ENCODE measurements at places on chromosomes 13 and 19.

- DNase-seq = no peak
Measured at GRCh38 chr13:86909318-86909717, 761.9 kb upstream of the SLITRK5 start.

DNA sequence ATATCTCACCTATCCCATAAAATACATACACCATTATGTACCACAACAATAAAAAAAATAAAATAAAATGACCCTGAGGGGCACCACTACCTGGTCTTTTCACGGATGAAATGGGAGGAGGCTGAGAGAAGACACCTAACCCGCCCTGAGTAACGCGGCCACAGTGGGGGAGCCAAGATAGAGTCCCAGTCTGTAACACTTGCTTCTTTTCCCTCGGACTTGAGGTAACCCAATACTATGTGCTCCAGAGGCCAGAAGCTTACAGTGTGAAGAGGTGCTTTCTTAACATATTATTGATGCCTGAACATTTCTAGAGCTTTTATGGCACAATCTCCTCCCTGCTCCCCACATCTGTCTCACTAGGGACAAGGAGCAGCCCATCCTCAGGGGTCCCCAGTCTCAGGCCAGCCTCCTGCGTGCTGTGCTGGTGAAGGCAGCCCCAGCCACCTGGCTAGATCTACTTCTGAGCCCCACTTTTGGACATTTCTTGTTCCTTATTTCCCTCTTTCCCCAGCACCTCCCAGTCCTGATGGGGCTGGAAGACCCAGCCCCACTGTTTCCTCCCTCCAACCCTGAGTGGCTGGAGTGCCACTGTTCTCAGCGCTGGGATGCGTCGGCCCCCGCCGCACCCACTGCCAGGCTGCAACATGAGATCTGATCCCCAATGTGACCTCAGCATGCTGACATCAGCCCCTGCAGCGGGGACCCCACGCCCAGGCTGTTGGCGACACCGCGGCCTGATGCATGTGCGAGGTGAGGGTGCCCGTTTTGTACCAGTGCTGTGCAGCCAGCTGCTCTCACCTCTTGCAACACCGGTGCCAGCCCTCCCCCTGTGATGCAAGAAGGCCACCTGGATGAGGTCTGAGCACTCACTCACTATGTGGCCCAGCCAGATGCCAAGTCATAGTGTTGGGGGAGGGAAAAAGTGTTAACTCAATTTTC, 143.3 kb downstream of the DCLK1 start:
- DNase-seq = no peak

- DNase-seq = no peak
Measured at GRCh38 chr13:33446821-33447725, 161.5 kb upstream of the STARD13 start.

- DNase-seq = no peak
Measured at GRCh38 chr19:16889366-16889882, 625 bp downstream of the F2RL3 start.

DNA sequence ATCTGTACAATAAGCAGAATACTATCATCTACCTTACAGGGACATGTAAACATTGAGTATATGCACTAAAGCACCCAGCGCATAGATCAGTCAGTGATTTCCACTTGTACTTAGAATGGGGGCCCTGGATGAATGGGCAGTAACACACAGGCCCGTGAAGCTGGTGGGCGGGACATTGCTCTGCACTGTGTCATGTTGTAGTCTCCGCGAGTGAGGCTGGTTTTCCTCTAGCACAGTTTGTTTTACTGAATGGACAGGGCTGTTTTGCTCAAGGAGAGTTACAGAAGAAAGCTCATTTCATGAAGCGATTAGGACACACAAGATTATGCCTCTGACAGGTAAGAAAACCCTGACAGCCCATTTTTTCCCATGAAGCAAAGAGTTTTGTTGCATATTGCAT, 86.4 kb upstream of the SOX21 start:
- no peak for DNase-seq

- no peak for DNase-seq
Measured at GRCh38 chr19:44698492-44699201, at the start of gene CEACAM16. TSS of gene CEACAM16 (plus strand) at chr19:44699151. CDS start at chr19:44701457, 2,306 bp downstream.

- DNase-seq = no peak
Measured at GRCh38 chr13:99307648-99308339, 595 bp upstream of the GPR183 start.

GRCh38 chr13:66491251-66491650, 738.9 kb downstream of the PCDH9 start:
- DNase-seq = no peak

DNA sequence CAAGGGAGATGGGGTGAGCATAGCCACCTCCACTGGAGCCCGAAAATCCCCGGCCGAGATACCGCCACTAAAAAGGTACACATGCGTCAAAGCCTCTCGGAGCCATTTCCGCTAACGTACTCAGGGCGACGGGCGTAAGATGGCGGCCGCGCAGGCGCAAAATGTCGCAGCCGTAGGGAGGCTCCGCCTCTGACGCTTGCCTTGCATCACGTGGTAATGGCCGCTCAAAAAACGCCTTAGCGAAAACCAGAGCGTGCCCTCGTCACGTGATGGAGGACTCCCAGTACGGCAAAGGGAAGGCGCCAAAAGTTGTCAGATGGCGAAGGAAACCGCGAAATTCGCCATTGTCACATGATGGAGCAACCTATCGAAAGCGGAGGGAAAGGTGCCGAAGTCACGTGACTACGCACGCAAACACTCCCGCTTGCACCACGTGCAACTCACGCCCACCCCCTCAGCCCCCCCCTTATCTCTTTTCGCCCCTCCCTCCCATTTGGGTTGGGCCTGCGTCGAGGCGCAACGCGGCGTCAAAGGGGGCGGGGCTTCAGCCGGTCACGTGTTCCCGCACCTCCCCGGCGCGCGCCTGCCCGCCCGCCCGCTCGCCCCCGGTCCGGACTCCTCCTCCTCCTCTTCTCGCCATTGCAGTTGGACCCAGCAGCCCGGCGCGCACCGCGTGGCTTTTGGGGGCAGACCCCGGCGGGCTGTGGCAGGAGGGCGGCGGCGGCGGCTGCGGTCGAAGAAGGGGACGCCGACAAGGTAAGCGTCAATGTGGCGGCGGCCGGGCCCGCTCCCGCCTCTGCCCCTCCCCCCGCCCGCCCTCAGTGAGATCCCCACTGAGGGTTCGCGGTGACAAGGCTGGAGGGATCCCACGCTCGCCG, at the start of gene ILF3:
TSS of gene ILF3 (plus strand) at position 615 of the 878 bp plus-strand sequence. CDS start 16,260 bp downstream, outside the sequence.
- peak; percentile 100 for DNase-seq

DNA sequence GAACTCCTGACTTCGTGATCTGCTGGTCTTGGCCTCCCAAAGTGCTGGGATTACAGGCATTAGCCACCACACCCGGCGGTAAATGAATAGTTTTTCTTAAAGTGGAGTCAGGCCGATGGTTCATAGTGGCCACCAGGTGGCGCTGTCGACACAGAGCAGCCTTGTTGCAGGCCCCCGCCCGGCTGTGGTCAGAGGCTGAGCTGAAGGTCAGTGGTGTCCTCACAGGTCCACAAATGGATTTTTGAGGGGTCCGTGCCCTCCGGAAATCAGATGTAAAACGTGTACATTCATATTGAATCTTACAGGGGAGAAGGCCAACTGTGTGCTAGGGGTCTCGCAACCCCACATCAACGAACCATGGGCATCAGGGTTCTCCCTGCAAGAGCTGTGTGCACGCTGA, 13.4 kb upstream of the WDR18 start:
- DNase-seq = no peak

GRCh38 chr19:23055946-23056345, 53.0 kb upstream of the ZNF728 start:
- DNase-seq = no peak

GRCh38 chr19:16166417-16166816, 6.9 kb downstream of the CIB3 start:
- DNase-seq = no peak

- DNase-seq = no peak
Measured at GRCh38 chr13:107076801-107077200, 508.9 kb upstream of the ARGLU1 start.

- DNase-seq = no peak
Measured at GRCh38 chr13:52783943-52784342, 44.3 kb upstream of the CNMD start.

- DNase-seq = no peak
Measured at GRCh38 chr13:29104461-29104860, 284.3 kb downstream of the MTUS2 start.

DNA sequence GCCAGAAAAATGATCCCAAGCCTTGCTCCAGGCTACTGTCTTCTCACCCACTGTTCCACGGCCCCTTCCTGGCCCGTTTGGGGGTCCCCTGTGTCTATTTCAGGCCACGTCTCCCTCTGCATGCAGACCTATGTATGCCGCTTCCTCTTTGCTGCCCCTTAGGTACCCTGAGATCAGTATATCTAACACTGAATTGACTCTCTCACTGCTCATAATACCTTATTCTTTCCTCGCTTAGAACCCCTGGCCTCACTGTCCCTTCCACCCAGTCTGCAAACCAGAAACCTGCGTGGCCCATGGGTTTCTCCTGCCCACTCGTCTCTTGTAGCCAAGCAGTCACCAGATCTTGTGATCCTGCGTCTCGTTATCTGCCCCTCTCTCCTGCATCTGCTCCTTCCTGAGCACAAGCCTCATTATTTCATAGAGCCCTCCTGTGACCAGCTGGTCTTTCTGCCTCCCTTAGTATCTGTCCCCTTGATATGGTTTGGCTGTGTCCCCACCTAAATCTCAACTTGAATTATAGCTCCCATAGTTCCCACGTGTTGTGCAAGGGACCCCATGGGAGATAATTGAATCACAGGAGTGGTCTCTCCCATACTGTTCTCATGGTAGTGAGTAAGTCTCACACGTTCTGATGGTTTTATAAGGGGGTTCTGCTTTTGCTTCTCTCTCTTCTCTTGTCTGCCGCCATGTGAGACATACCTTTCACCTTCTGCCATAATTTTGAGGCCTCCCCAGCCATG, 109.0 kb upstream of the RNF113B start:
- no peak for DNase-seq

- DNase-seq = no peak
Measured at GRCh38 chr19:4372165-4373012, 28.0 kb downstream of the SH3GL1 start.

GRCh38 chr19:7662657-7663056, 6.2 kb upstream of the RETN start:
- DNase-seq = no peak

GRCh38 chr19:1748873-1749341, 4.4 kb upstream of the ONECUT3 start:
- no peak for DNase-seq

- no peak for DNase-seq
Measured at GRCh38 chr19:33098055-33098534, 17.1 kb downstream of the GPATCH1 start.
